ENCODE measurements at places on chromosomes 2 and 18.

DNA sequence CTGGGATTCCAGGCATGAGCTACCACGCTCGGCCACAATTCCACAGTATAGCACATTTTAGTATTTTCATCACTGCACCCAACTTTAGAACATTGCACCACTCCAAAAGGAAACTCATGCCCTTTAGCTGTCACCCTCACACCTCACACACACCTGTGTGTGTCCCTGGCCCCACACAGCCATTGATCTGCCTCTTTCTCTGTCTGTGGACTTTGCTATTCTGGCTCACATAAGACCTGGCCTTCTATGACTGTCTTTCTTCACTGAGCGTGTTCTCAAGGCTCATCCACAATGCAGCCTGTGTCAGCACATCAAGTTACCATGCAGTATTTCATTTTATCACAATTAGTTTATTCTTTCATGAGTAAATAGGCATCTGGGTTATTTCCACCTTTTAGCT lies 19.7 kb upstream of the ATP9B start:
- DNase-seq, result no peak

GRCh38 chr18:50320719-50321118 lies 33.2 kb upstream of the CXXC1 start:
- DNase-seq, result no peak

- DNase-seq, result no peak
Measured at GRCh38 chr2:28776471-28776870, 24.8 kb downstream of the PPP1CB start.

GRCh38 chr2:160687629-160688028 lies 194.0 kb upstream of the RBMS1 start:
- DNase-seq, result no peak

GRCh38 chr18:36889742-36890141 lies 60.8 kb downstream of the KIAA1328 start:
- DNase-seq, result no peak

DNA sequence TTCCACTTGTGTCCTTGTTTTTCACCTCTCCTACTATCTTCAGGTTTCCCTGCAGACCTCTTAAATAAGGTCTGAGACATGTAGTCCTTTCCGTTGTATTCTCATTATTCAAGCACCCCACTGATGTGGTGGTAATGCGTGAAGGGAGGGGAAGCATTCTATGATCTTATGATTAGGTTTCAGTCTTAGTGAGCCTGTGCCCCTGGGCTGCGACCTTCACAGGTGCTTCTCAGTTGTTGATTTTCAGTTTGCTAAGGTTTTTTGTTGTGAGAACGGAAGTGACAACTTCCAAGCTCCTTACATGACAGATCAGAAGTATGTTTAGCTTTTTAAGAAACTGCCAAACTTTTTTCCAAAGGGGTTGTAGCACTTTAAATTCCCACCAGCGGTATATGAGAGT lies 41.3 kb downstream of the VPS54 start:
- DNase-seq, result no peak

DNA sequence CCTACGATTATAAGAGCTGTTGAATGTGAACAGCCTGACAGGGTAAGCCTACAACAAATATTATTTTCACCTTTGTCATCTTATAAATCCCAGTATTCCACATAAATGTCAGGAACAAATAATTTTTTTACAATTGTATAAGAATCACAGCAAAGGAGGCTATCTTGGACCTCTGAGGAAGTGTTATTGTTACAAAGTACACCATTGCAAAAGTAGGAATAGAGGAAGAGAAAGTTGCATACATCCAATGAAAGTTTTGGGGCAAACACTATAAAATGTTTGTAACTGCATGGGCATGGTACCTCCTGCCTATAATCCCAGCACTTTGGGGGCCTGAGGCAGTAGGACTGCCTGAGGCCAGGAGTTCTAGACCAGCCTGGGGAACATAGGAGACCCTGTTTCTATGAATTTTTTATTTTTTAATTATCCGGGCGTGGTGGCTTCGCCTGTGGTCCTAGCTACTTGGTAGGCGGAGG lies 715 bp upstream of the MEMO1 start:
- peak; percentile 5 for DNase-seq

- DNase-seq, result no peak
Measured at GRCh38 chr2:25558262-25558661, 115.1 kb downstream of the DTNB start.

DNA sequence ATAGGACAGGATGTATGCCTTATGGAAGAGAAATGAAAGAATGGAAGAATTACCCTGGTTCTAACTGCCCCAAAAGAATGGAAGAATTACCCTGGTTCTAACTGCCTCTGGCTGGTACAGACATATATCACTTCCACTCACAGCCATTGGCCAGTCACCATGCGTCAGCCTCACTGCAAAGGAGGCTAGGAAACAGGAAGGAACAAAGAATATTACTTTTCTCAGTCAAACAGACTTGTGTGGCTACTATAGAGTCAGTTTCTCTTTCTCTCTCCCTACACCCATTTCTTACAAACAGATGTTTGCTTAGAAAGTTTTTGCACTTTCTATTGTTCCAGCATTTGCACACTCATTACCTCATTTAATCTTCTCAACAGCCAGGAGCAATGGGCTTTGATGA lies 1111.1 kb upstream of the KLHL29 start:
- DNase-seq, result no peak

DNA sequence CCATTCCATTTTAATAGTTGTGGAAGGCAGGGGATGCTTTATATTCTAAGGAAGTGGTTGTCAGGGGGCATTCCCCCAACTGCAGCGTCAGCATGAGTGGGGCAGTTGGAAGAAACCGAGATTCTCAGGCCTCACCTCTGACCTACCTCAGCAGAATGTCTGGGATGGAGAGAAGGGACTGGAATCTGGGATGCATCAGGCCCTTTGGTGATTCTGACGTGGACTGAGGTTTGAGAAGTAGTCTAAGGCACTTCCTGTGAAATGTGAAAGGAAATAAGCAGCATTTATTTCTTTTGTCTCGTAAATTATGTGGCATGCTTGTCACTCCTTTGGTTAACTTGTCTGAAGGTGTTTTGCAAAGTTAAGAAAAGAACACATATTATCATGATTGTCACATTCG lies 540.7 kb upstream of the NETO1 start:
- DNase-seq, result no peak

GRCh38 chr2:175815537-175815936 lies 186.5 kb downstream of the LNPK start:
- no peak for DNase-seq

GRCh38 chr2:218325566-218326160 lies 31.0 kb upstream of the CATIP start:
- no peak for DNase-seq

Measured in retina (tissue), 1 donor.